ENCODE measurements at places on chromosomes 12 and 14.

- peak; percentile 61 for DNase-seq
These were observed 338.3 kb downstream of the EMP1 start for GRCh38 chr12:13534645-13535398.

DNA sequence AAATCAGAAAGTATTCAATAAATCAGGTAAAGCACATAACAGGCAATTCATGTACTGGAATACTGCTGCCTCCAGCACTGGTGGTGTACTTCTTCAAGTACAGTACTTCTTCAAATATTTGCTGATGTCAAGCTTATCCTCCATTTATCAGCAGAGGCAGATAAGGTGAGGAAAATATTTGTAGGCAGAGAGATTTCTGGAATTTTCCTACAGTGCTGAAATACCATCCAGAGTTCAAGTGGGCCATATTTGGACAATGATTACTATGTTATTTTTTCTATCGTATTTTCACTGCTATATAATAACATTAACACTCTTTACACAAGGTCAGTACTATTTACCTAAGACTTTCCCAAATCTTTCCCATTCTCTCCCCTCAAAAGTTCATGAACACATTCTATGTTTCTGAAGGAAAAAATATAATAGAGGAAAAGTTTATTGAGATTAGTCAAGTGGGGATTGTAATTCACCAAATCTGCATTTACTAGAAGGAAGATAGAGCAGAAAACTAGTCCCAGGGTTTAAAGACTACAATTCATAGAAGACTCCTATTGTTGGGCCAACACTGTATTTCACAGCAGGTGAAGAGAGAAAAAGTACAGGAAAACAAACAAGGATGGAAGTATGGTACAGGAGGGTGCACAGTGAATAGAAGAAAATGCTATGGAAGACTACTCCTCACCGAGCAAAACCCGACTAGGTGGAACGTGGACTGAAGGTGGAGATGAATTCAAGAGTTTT lies 141.1 kb downstream of the PAWR start:
- DNase-seq = no peak

GRCh38 chr12:13091832-13092231 lies 11.6 kb downstream of the GSG1 start:
- DNase-seq = no peak

DNA sequence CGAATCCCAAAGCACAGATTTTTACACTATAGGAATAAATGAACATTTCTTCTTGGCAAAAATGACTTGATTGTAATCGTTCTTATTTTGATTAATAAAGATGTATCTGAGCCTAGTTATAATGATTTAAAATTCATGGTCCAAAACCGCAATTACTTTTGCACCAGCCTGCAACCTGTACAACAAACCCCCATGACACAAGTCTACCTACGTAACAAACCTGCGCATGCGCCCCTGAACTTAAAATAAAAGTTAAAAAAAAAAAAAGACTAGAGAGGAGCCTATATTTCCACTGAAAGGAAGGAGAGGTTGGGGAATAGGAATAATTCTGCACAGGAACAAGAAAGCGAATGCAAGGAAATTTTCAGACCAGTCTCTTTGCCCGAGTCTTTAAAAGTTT lies 145.2 kb downstream of the SCARB1 start:
- no peak for DNase-seq

GRCh38 chr14:103453791-103454190 lies 68.6 kb downstream of the MARK3 start:
- no peak for DNase-seq

DNA sequence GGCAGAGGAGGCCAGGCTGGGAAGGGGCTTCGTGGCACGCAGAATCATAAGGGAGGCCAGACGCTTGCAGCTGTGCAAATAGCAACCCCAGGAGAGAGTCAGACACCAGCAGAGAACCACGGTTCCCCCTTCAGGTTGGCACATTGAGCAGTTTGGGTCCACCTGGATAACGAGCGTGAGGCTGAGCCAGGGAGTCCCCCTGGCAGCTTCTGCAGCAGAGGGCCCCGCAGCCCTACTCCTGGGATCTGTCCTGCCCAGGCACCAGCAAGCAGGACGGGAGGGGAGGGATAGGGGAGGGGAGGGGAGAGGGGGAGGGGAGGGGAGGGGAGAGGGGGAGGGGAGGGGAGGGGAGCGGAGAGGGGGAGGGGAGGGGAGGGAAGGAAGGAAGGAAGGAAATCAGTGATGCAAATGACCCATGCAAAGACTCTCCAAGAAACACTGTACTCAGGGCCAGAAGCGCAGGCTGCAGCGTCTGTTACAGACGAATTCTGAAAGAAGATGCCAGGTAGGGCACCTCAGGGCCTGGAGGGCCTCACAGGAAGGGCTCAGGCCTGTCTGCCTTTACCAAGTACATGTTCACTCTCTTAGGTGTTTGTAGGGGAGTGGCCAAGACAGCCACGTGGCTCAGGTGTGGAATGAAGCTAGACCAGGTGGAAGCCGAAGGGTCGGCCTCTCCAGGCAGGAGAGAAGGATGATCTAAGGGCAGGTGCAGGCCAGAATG lies 32.3 kb upstream of the MMP17 start:
- DNase-seq = no peak

DNA sequence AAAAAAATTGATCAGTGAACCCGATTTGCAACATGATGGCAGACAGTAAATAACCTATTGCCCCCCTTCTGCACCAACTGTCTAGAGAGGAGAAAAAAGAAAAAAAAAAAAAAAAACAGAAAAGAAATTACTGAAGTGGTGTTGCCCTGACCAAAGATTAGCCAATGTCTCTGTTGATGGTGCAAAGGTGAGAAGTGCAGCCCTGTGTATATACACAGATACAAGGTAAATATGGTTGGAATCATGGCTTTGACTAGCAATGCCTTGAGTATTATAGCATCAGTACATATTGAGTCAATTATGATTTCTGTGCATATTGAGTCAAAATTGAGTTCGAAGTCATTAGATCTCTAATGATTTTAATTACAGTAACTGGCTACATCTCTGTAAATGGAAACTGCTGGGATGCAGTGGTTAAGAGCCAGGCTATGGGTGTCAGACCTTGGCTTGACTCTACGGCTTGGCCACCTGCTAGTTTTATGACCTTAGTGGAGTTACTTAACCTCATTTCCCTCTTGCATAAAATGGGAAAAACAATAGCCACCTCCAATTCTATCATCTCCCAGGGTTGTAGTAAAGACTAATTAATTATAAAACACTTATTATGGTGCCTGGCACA lies 51.0 kb downstream of the EGLN3 start:
- no peak for DNase-seq

DNA sequence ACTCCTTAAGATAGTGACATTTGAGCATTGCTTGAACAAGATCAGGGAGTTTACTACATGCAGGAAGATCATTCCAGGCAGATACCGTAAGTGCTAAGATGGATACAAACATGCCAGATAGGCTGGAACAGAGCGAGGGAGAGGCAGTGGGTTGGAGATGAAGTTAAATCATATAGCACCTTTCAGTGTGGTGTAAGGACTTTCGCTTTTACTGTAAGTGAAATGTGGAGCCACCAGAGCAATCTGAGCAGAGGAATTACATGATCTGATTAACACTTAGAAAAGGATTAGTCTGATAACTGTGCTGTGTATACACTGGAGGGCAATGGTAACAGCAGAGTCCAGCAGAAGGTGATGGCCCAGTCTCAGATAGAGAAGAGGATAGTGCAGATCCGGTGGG lies 163.0 kb upstream of the SSTR1 start:
- no peak for DNase-seq

DNA sequence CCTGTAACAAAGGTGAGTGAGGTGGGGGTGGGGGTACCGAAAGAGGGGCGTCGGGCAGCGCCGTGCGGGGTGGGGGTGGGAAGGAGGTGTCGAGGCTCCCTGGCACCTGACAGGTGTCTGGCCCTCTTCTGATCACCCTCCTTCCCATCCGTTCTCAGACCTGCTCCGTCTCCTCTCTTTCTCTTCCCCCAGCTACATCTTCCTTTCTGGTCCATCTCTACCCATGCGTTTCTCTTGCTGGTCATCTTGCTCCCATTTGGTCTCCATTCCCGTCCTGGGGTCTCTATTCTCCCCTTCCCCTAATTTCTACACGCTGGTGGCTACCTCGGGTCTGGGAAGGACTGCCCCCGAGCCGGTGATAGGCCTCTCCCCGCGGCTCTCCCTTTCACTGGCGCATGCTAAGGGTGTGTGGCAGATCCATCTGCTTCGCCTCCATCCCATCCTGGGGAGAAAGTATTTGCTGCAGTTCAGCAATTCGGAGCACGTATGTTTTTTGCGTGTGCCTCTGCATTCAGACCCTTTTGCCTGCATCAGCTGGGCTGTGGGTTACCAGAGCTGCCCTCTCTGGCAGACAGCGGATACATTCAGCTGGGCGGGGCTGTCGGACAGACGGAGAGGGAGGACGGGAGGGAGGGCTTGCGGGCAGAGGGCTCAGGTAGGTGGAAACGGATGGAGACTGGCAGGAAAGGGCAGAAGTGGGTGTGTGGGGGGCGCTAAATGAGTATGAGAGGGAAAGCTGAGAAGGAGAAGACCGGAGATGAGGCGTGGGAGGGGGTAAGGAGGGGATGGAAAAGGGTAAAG lies 730 bp downstream of the CLSTN3 start:
- DNase-seq = peak; percentile 74

GRCh38 chr14:69097974-69098373 lies 54.9 kb downstream of the DCAF5 start:
- DNase-seq = no peak

DNA sequence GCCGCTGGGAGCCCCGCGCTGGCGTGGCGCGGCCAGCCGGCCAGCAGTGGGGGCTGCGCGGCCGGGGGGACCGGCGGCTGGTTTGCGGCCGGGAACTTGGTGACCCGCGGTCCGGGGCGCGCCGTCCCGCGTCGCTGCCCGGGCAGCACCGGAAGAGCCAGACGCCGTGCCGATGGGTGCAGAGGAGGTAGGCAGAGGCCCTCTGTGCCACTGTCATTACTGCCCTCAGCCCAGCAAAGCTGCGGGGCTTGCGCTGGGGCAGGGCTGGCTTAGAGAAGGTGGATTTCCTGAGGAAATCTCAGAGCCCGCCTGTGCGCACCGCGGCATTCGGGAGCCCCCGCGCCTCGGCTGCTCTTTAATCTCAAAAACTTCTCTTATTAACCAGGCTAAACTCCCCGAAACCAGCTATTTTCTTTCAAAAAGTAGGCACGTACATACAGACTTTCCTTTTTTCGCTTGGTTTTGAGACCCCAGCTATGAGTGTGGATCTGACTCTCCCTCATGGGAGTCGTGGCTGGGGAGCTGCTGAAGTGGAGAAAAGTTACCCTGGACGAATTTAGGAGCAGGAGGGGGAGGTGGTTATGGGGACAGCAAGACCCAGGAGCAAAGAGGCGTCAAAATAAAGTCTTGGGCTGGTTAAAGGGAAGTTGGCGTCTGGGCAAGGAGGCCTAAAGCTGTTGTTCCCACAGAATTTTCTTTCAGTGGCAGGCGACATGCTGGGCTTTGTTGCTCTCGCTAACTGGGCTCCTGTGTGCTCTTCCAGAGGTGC lies 802 bp downstream of the SUSD6 start:
- DNase-seq = peak; percentile 62

GRCh38 chr12:109968032-109968420 lies 28.1 kb downstream of the GIT2 start:
- no peak for DNase-seq

- DNase-seq = no peak
These were observed 18.3 kb downstream of the RTL1 start for GRCh38 chr14:100885196-100885595.

- DNase-seq = no peak
These were observed 182.2 kb downstream of the SLC5A8 start for GRCh38 chr12:101027816-101028215.

DNA sequence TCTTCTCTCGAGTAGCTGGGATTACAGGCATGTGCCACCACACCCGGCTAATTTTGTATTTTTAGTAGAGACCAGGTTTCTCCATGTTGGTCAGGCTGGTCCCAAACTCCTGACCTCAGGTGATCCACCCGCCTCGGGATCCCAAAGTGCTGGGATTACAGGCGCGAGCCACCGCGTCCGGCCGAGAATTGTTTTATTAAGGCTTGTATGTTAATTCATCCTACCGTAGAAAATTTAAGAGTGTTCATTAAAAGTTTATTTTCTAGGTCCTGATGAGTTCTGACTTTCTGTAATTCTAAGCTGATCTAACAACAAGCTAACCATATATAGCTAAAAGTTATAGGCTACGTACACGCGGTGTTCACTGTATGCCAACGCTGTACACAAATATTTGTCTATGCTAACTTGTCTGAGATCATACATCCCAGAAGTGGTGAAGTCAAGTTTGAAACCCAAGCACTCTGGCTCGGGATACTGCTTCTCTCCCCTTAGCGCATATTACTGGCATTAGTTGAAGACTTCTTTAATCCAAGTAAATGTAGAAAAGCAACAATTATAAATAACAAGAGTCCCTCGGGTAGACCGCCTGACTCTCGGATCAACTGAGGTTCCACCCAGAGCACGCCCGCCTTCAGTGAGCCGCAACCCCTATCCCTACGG lies 570 bp upstream of the MRPS35 start:
- no peak for DNase-seq

- DNase-seq = no peak
These were observed 12.8 kb upstream of the GSG1 start for GRCh38 chr12:13116259-13116658.

DNA sequence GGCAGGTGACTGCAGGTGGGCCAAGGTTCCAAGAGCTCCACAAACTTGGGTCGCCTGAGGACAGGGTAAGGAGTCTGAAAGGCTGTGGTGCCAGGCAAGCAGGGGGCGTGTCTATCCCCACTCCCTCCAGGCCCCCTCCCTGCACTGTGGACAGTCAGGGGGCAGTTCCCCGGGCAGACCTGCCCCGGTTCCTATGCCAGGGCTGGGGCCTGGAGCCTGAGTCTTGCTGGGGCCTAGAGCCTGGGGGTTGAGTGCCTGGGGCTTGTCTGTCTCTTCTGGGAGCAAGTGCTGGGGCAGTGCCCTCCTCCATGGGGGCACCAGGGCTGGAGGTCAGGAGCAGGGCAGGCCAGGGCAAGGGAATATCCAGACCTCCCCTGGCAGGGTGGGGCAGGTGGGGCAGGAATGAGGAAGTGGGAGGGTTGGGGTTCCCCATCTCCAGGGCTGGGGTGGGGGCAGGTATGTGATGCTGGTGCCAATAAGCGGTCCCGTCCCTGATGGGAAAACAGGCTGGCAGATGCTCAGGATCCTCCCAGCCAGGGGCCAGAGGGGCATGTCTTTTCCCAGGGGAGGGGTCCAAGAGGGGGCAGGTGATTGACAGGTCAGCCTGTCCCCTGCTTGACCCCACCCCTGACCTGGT lies 11.9 kb upstream of the TNFAIP2 start:
- DNase-seq = no peak

GRCh38 chr14:99513946-99514551 lies 32.8 kb downstream of the CCNK start:
- peak; percentile 17 for DNase-seq

Data from activated naive CD4-positive, alpha-beta T cell treated with anti-CD3 and anti-CD28 coated beads, Interleukin-2, amount 10 ng/mL, durations not matched to agents 7 days and 5 days (primary cell).